ENCODE measurements at places on chromosomes 4 and X. TPM values are rescaled to one million over a fixed set of nuclear protein-coding genes. Genes with fewer than 3 reads are reported as not detected.

The GLRA2 gene
- not detected for total RNA-seq

The PHOX2B gene
- total RNA-seq = not detected

DNA sequence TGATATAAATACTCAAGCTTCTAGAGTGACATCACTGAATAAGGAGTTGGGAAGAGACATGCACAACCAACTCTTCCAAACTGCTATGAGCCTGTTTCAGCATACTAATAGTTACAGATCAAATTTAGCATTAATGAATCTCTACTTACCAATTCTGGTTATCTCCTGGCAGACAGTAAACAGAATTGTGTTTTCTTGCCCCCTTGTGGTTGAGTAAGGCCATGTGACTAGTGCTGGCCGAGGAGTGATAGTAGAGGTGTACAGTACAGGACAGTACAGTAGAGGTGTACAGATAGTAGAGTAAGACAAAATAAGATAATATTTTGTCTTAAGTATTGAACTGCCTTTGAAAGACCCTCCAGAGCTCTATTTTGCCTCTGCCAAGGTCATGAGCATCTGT lies 681.4 kb downstream of the GABRG1 start:
- DNase-seq = no peak

DNA sequence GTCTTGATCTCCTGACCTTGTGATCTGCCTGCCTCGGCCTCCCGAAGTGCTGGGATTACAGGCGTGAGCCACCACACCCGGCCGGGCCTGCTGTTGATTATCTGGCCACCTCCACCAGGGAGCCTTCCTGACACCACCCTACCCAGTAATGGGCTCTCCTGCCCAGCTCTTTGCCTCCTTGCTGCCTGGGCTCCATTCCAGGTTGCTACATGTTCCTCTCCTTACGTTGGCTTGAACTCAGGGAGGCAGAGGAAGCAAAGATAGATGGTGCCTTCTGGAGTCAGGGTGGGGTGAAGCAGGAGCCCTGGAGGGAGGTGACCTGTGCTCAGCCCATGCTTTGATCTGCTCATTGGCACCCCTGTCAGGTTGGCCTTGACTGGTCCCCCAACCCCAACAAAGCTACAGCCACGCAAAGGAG lies 26.3 kb downstream of the FLNA start:
- DNase-seq = no peak

DNA sequence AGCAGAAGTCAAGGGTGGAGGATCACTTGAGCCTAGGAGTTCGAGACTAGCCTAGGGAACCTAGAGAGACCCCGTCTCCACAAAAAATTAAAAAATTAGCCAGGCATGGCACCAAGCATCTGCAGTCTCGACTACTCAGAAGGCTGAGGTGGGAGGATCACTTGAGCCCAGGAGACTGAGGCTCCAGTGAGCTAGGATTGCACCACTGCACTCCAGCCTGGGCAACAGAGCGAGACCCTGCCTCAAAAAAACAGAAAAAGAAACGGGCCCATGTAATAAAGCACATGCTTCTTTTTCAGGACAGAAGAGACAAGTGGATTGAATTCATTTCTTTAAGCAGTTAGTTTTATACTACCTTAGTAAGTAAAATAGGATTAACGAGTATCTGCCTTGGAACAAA lies 42.0 kb downstream of the ELOVL6 start:
- no peak for DNase-seq

- DNase-seq = no peak
These were observed 2.4 kb upstream of the IRAK1 start for GRCh38 chrX:154022108-154022507.

- DNase-seq = no peak
These were observed 12.2 kb upstream of the EDA start for GRCh38 chrX:69603566-69604194.

GRCh38 chr4:34323549-34324320 lies 1920.6 kb downstream of the ARAP2 start:
- no peak for DNase-seq

DNA sequence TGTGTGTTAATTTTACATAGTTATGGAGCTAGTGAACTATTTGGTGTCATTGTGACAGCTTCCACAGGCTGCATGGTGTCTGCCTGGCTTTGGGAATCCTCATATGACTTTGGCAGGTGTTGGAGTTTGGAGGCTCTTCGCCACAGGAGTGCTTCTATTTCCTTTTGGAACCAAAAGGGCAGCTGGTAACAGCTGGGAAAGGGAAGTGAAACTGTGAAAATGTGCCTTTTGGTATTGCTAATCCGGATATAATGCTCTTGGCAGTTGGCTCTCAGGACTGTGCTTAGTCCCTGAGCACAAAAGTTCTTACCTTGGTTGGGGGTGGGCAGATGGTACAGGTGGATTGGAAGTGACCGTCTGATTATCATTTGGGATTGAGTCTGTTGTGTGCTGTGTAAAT lies 18.1 kb downstream of the OFD1 start:
- DNase-seq = no peak

DNA sequence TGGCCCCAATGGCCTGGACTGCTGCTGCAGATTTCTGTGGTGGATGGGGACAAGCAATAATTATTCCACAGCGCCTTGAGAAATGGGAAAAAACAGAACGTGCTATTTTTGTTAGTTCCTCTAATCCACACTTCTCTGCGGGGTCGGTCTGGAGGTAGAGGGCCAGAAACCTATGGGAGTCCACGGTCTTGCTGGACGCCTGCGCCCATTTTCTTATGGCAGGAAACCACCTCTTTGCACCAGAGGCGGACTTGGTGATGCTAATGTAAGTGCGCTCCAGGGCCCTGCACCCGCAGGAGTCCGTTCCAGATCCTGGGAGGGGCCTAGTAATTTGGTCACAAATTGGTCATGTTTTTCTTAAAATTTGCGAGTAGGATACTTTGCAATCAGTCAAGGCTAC lies 25.9 kb upstream of the CLDN24 start:
- DNase-seq = no peak

DNA sequence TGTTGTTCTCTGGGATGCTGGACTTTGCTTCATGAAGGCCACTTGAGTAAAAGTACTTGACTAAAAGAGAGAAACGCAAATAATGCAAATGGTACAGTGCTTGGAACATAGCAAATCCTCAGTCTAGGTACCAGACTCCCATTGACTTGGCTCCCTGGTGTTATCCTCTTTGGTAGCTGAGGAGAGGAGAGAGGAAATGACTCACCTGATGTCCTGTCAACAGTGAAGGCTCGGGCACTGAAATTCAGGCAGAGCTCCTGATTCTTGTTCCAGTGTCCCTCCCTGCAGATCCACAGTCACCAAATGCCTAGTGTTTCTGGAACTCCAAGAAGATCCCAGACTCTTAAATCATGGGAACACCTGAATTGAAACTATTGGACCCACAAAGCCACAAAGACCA lies 22.5 kb upstream of the TCEAL4 start:
- no peak for DNase-seq

GRCh38 chr4:77167866-77168265 lies 10.9 kb downstream of the CCNG2 start:
- no peak for DNase-seq

GRCh38 chr4:170022211-170022610 lies 4.0 kb downstream of the MFAP3L start:
- DNase-seq = no peak

GRCh38 chrX:123807835-123808416 lies 51.9 kb upstream of the XIAP start:
- no peak for DNase-seq

DNA sequence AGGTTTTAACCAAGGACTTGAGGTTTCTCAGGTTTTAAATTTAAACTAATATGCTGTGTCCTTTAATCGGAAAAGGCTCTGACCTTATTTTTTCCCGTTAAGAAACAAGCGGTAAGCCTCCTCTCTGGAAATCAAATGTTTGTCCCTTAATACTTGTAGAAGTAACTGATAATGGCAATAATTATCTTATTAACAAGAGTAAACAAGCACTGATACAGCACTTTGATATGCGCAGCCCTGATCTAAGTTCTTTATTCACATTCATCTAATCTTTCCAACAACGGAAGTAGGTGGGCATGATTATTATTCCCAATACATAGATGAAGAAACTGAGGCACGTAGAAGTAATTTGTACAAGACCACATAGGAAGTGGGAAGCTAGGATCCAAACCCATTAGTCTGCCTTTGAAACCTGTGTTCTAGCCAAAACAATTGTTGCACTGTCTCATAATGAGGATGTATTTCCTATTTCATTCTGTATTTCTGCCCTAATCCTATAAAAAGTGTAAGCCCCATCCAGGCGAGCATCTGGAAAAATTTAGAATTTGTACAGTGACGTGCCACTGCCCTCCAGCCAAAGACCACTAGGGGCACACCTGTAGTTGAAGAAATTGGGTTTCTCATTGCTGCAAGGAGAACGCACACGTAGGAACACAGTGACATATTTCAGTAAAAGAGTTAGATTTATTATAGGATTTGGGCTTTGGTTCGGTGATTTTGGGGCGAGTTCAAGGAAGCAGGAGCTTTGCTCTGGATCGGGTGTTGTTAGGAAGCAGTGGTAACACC lies 606 bp downstream of the CXorf58 start:
- DNase-seq = no peak
